ENCODE measurements at places on chromosomes 1 and 21. TPM values are rescaled to one million over a fixed set of nuclear protein-coding genes. Genes with fewer than 3 reads are reported as not detected.

FAM177B gene
- not detected for total RNA-seq

LEFTY2 gene
- total RNA-seq, result not detected

INKA2 gene
- 1.9 TPM for total RNA-seq

GJC2 gene
- total RNA-seq, result 0.48 TPM

BPNT1 gene
- total RNA-seq, result 17.0 TPM

KCNE2 gene
- total RNA-seq, result not detected

LRRC53 gene
- total RNA-seq, result not detected

CASZ1 gene
- 1.9 TPM for total RNA-seq

GPR37L1 gene
- 0.14 TPM for total RNA-seq

TBX15 gene
- 0.10 TPM for total RNA-seq

KRTAP7-1 gene
- not detected for total RNA-seq

TMEM240 gene
- 0.52 TPM for total RNA-seq

APCS gene
- not detected for total RNA-seq

FAM3B gene
- total RNA-seq, result not detected

FCRLB gene
- 2.2 TPM for total RNA-seq

FAM167B gene
- total RNA-seq, result 0.45 TPM

TMEM54 gene
- 27.6 TPM for total RNA-seq

CYP2J2 gene
- total RNA-seq, result 0.06 TPM

CFHR4 gene
- total RNA-seq, result not detected

MORC3 gene
- 3.1 TPM for total RNA-seq

VCAM1 gene
- total RNA-seq, result not detected

TEDDM1 gene
- total RNA-seq, result not detected

SEMA4A gene
- total RNA-seq, result 0.42 TPM

KCNA3 gene
- not detected for total RNA-seq

GBP7 gene
- total RNA-seq, result not detected

SMCP gene
- not detected for total RNA-seq

S100A8 gene
- not detected for total RNA-seq

RGSL1 gene
- total RNA-seq, result not detected

TEX38 gene
- not detected for total RNA-seq

MFN2 gene
- total RNA-seq, result 33.8 TPM

TAS1R3 gene
- 0.12 TPM for total RNA-seq

CR1L gene
- total RNA-seq, result not detected

PTPRF gene
- 92.7 TPM for total RNA-seq

IQCC gene
- 2.1 TPM for total RNA-seq

All from A549 treated with RU486 at 1 μM for 4 hours (cell line).